ENCODE measurements at places on chromosomes 6 and 20.

GRCh38 chr6:143107911-143108761, 47.4 kb downstream of the AIG1 start:
- DNase-seq: peak; percentile 86

- DNase-seq: peak; percentile 26
These were observed 33.8 kb downstream of the TBC1D7 start for GRCh38 chr6:13294499-13295069.

DNA sequence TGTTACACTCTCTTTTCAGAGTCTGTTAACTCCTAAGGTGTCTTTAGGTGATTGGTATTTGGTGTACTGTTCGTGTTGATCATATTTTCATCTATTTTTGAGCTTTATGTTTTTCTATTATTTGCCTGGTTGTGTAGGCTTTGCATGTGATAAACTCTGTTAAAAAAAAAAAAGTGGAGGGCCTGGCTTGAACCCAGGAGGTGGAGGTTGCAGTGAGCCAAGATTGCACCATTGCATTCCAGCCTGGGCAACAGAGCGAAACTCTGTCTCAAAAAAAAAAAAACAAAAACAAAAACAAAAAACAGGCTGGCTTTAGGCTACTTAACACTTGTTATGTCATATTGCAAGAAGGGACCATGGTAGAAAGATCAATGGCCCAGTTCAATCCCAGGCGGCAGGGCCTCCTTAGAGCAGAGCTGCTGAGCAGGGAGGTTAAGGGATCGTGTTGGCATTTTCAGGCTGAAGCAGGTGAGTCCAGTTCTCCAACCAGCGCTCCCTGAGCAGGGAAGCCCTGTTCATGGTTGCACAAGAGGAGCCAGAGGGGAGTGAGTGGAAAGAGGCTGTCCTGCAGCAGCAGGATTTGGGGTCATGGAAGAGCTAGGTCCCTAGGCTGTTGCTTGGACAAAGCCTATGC, 8.5 kb downstream of the PYGB start:
- peak; percentile 31 for DNase-seq

- DNase-seq: no peak
These were observed 8.4 kb downstream of the ARFGAP1 start for GRCh38 chr20:63280929-63281545.

GRCh38 chr6:113668641-113669408, 188.3 kb upstream of the MARCKS start:
- DNase-seq: no peak

DNA sequence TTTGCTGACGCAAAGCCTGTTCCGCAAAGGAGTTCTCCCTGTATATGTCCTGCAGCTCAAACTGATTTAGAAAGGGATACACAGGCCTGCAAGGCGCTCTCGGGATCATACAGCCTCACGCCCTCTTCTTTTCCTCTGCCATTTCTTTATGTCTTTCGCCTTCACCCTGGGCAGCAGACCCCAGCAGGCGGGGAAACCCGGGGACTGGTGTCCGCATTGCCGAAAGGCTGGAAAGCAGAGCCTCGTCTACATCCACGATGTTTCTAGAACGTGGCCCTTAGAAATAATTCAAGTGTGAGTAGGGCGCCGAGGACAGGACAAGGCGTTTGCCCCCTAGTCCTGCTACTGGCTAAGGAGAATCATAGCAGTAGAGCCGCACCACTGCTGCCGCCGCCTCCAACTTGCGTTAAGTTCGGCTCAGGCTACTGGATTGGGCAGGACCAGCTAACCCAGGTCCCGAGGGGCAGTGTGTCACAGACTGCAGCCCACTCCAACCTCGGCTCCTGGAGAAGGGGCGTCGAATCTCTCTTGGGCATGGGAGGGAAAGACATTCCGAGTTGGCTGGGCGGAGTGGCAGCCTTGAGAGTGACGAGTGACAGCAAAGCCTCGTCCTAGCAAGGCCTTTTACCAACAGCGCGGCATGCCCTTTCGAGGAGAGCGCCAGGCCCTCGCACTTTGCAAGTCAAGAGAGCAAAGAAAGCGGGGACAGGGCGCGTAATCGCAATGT, 2.6 kb upstream of the TBX18 start:
- no peak for DNase-seq

GRCh38 chr6:142637624-142638351, 307.2 kb downstream of the HIVEP2 start:
- DNase-seq: peak; percentile 7

DNA sequence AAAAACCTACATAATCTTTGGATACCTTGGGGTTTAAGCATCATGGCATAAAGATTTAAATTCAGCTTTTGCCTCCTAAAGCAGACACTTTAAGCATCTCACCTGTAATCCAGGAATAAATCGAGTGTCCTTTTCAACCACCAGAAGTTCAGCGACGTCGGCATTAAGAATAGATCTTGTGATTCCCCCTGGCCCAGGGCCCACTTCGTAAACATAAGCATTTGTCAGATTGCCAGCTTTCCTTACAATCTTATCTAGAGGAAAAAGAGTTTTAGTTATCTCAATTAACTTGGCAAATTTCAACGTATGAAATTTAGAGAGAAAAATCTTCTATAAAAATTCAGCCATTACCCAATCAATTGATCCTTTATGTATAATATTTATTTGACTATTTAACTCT, 3.2 kb downstream of the TFB1M start:
- DNase-seq: no peak

Data from amniotic epithelial cell (primary cell).